Right kidney (tissue), 9 donors: ENCODE measurements at places on chromosomes 13 and 19.

DNA sequence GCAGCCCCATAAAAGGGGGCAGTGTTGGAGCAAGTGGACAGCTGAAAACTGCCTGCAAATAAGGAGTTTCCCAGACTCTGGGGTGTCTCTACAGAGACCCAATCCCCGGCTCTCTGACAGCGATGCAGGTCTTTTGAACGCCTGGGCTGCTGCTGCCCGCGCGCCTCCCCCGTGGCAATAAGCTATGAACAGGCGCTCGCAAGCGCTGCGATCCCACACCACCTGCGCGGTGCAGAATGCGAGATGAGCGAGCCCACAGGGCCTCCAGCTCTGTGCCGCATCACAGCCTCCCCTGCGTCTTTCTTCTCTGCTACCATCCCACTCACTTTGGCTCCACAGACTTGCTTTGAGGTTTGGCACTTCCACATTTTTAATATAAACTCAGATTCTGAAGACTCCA lies 62.3 kb downstream of the KCTD15 start:
- no peak for DNase-seq

DNA sequence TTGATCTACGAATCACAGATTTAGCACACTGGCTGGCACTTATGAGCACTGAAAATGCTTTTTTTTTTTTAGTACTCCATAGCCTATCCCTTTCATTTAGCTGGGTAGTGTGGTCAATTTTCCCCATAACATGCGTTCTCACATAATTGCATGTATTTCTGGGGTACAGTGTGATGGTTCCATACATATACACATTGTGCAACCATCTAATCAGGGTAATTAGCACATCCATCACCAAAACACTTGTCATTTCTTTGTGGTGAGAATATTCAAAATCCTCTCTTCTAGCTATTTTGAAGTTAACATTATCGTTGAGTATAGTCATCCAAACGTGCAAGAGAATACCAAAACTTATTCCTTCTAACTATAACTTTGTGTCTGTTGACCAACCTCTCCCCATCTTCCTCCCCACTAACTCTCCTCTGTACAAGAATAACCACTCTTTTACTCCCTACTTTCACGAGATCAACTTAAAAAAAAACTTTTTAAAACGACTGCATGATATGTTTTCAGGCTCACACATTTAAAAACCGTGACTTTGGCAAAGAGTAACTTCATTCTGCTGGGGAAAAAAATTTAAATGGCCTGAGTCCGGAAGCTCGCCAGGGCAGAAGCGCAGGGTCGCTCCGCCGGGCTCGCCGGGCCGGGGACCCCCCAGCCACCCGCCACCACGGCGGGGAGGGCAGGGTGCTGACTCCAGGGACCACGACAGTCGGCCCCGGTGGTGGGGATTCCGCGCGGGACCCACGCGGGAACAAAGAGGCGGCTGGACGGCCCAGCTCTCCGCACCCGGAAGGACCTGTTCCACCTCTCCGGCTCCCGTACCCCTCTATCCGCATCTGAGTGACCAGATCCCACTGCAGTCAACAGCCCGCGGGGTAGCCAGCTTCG lies 868 bp upstream of the UBAC2 start:
- DNase-seq, result no peak

DNA sequence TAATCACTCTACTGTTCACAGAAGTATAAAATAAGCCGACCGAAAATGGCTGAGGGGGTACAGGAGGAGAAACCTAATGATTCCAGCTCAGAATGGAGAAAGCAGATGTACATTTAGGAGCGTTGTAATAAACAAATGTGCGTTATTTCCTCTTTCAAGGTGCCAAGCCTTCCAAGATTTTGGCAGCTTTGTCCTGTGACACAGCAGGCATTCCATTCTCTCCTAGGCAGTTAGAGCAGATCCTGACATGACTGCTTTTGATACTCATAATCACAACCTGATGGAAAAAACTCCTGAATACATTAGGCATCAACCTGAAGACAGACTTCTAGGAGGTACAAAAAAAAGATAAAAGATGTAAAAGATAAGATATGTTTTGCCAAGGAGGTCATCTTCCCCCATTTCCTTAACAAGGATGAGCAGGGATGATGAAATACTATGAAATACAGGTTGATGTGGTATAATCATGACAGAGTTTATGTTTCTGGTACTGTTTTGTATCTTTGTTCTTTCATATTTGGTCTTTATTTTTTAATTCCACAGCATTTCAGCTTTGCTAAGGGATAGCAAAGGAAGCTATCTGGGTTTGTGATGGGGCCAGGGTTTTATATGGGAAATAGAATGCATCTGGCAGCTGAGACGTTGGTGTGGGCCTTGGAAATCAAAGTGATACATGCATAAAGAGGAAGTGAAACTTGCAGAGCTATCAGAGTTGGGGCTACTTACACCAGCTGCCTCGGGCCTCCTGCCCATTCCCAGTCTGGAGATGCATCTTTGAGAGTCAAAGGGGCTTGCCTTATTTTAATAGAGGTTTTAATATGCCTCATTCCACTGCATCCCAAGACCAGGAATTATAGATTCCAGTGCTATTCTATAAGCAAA lies 222.5 kb downstream of the OXGR1 start:
- no peak for DNase-seq

DNA sequence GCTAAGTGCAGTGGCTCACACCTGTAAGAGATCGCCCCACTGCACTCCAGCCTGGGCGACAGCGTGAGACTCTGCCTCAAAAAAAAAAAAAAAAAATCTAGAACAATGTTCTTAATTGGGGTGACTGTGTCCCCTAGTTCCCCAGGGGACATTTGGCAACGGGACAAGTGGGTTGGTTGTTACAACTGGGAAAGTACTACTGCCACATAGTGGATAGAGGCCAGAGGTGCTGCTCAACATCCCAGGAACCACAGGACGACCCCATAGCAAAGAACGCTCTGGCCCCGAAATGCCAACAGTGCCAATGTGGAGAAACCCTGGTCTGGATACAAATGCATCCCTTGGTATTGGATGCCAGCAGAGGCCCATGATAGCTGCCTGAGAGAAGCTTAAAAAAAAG lies 11.8 kb downstream of the NLRP12 start:
- DNase-seq, result no peak

DNA sequence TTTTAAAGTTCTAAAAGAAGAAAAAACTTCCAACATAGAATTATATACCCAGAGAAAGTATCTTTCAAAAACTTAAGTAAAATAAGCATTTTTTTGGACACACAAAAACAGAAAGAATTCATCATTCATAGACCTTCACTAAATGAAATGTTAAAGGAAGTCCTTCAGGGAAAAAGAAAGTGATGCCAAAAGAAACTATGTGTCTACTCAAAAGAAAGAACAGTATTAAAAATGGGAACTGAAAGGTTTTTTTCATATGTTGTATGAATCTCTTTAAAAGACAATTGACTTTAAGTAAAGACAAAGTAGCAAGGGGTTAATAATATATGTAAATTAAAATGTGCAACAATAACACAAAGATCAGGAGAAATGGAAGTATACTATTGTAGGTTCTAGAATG lies 96.5 kb downstream of the DHRS12 start:
- no peak for DNase-seq

DNA sequence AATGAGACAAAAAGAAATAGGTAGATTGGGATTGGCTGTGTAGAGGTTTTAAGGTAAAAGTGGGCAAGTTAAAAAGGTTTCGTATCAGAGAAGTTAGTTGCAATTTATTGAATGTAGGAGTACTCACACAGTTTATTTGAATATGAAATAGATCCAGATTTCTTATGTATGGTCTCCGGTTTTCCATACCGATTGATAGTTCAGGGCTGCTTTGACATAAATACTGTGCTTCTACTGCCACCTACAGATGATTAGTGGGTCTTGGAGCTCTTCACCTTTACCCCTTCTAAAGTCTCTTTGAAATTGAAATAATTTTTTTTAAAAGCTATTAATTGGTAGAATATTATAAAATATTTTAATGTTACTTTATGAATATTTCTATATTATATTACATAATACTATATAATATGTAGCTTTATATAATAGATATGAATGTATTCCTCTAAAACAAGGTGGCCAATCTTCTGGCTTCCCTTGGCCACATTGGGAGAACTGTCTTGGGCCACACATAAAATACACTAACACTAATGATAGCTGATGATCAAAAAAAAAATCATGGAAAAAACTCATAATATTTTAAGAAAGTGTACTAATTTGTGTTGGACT lies 7.7 kb upstream of the GPR18 start:
- no peak for DNase-seq

- DNase-seq, result no peak
Measured at GRCh38 chr13:45690636-45691035, 11.5 kb upstream of the CBY2 start.

DNA sequence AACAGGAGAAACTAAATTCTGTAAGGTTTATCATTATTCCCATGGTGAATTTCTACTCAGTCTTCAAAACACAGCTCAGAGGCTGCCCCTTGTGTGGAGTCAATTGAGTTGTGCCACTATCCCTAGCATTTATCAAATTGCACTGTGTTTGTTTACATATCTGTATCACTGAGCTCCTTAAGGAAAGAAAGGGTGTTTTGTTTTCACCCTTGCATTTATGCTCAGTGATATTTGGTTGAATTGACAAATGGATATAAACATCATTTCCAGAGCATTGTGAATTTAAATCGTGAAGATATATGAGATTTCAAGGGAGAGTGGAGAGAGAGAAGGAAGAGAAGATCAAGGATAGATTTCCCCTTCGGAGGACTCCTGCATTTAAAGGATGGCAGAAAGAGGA lies 55.1 kb upstream of the TNFRSF19 start:
- no peak for DNase-seq

DNA sequence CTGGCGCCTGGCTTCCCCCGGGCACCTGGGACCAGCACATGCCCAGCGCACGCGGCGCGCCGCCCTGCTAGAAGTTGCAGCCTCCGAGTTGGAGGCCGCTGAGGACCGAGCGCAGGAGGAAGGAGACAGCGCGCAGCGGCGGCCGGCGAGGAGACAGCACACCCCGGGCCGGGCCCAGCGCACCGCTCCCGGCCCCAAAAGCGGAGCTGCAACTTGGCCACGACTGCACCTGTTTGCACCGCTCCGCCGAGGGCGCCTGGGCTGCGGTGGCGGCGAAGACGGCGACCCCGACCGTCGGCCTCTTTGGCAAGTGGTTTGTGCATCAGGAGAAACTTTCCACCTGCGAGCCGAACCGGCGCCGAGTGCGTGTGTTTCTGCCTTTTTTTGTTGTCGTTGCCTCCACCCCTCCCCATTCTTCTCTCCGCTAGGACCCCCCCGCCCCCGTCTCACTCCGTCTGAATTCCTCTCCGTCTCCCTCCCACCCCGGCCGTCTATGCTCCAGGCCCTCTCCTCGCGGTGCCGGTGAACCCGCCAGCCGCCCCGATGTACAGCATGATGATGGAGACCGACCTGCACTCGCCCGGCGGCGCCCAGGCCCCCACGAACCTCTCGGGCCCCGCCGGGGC lies at the start of gene SOX1:
Gene SOX1, plus strand, starts transcription at position 34 of the 626 bp plus-strand sequence. Its CDS starts 510 bp downstream, at position 544.
- peak; percentile 57 for DNase-seq

DNA sequence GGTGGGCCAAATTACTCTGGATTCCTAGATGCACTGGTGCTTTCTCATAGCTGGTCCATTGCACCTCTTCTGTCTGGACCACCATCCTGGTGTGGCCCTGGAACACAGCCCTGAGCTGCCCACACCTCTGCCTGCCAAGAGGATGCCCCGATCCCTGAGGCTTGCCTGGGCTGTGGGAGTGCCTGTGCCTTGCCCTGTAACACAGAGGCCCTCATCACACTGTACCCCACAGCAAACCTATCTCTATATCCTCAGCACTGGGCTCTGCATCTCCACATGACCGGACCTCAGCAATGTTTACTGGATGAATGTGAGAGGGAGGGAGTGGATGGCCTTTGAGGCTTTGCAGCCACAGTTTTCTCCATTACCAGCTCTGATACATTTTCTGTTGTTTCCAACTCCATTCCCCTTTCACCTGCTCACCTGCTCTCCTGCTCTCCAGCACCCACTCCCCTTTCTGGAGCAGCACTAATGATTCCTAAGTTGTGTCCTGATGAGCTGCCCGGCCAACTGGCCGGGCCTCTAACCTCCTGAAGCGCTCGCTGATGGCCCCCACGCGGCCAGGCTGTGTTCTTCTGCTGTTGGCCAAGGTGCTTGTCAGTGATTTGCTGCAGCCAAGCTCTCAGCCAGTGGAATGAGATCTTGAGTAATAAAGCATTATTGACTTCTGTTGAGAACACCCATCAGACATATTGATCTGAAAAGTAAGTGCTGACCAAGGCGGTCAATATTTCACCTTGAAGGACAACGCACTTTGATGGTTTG lies 232.6 kb downstream of the TEX29 start:
- no peak for DNase-seq

GRCh38 chr13:110271313-110271712 lies 35.6 kb downstream of the COL4A1 start:
- no peak for DNase-seq

- no peak for DNase-seq
Measured at GRCh38 chr13:113759525-113760137, 605 bp downstream of the TMEM255B start.

DNA sequence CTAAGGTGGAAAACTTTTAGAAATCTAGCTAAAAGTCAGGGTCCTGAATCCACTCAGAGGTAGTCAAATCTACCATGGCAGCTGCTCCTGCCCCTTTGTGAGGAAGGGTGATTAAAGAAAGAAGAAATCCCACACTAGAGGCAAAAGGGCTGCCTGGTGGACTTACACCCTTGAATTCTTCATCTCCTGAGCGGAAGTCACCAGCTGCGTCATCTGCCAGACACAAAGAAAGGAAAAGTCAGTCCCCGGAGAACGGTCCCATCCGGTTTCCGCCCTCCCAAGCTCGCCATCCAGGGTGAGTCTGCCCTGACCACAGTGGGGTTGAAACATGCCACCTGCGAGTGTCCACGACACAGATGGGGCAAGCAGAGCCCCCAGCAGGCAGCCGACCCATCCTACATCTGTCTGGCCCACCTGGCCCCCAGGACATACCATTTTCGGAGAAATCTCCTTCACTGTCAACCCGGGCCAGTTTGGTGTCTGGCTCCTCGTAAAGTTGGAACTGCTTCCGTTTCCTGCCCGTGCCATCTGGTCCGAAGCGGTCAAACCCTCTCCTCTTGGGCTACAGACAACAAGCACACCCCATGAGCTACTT lies 7.7 kb downstream of the AKAP8 start:
- no peak for DNase-seq

GRCh38 chr13:99014522-99014921 lies 36.7 kb upstream of the DOCK9 start:
- no peak for DNase-seq

DNA sequence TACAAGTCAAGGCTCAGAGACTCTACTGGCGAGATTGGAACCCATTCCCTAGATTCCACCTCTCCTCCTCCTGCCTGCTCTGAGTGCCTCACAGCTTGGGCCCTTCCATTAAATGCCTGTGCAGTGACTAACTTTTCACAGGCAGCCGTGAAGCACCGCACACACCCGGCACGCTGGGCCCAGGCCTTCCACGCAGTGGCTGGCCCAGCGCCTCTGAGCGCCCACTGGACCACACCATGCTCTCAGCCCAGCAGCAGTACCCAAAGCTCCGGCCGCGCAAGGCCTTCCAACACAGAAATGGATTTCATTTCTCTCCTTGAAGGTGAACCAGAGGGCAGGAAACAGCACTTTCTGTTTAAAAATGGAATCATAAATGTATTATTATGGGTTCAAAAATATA lies 26.0 kb downstream of the RAB20 start:
- no peak for DNase-seq
